ENCODE measurements at places on chromosomes 16 and 17.

DNA sequence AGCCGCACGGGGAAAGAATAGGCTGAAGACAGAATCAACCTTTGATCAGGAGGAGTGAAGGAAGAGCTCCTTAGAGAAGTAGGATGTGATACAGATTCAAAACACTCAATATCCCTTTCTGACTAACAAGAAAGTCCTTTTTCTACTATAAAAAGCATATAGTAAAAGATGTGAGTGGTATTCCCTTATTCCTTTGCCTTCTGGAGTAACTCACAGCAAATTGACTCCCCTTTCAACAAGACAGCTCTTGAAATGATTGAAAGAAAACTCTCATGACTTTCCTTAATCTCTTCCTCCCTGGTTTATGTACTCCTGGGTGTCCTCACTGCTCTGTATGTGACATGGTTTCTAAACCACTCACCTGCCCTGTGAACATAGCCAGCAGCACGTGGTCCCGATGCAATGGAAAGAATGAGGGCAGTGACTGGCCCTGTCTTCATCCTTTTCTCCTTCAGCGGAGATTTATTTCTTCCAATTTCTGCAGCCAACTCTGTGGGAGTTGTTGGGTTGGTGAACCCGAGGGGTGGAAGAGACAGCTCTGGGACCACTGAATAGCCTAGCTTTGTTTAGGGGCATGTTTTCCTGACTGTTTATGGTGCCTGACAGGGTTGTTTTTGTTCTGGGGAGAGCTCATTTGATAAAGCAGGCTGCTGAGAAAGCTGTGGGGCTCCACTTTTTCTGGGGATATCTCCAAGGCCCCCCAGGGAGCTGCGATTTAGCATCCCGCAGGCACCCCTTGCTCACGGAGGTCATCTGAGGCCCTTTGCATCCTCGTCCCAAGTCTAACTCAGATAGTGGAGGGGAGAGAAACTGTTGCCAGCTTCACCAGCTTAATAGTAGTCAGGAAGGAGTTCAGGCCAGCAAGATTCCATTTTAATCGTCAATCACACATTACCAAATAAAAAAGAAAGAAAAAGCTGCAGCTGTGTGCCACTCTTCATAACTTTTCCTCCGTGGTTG, 46.7 kb downstream of the MAP2K6 start:
- no peak for DNase-seq

GRCh38 chr17:36812762-36813161, 124.5 kb upstream of the LHX1 start:
- no peak for DNase-seq

- DNase-seq: no peak
Measured at GRCh38 chr16:14003074-14003570, 68.0 kb upstream of the MRTFB start.

DNA sequence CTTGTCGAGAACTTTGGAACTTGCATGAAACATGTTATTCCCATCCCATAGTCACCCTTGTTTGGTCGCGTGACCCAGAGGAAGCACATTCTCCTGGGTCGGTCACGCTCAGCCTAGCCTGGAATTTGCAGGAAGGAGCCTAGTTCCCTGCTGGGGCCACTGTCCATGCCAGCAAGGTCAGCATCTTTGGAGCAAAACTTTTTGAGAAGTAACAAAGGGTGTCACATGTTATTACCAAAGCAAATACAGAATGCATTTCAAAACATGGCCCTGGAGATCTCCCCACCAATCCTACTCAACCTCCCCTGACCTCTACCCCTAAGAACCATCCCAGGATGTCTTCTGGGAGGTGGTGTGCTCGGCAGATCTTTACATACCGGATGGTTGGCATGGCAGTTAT, 26.2 kb upstream of the IRF8 start:
- DNase-seq: no peak

- no peak for DNase-seq
Measured at GRCh38 chr16:57380671-57381462, 8.6 kb downstream of the CX3CL1 start.

DNA sequence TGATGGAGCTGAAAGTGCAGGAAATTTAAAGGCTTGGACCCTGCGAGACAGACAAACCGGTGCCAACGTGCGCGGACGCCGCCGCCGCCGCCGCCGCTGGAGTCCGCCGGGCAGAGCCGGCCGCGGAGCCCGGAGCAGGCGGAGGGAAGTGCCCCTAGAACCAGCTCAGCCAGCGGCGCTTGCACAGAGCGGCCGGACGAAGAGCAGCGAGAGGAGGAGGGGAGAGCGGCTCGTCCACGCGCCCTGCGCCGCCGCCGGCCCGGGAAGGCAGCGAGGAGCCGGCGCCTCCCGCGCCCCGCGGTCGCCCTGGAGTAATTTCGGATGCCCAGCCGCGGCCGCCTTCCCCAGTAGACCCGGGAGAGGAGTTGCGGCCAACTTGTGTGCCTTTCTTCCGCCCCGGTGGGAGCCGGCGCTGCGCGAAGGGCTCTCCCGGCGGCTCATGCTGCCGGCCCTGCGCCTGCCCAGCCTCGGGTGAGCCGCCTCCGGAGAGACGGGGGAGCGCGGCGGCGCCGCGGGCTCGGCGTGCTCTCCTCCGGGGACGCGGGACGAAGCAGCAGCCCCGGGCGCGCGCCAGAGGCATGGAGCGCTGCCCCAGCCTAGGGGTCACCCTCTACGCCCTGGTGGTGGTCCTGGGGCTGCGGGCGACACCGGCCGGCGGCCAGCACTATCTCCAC, at the start of gene NOG:
NOG (plus strand) TSS at position 54 of the 674 bp plus-strand sequence; CDS start at position 579, 525 bp downstream.
- DNase-seq: peak; percentile 26

DNA sequence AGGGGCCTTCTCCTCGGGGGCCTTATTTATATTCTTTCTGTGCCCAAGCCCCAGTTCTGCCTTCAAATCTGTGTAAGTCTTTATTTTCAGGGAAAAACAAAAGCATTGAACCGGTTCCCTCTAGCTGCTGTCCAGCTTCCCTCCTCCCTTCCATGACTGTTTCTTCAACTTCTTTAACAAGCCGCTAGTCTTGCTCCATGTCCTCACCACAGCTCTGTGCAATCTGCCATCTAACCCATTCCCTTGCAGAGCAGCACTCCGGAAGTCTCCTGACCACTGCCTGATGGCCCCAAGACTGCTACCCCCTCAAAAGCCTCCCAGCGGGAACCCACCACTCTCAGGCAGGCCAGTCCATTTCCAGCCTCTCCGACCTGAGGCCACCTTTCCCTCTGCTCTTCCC, 16.9 kb downstream of the EMC8 start:
- DNase-seq: no peak

GRCh38 chr17:76166168-76166567, 25.1 kb upstream of the FOXJ1 start:
- no peak for DNase-seq

- DNase-seq: peak; percentile 85
Measured at GRCh38 chr17:44326861-44327444, 2.3 kb upstream of the SLC25A39 start.

DNA sequence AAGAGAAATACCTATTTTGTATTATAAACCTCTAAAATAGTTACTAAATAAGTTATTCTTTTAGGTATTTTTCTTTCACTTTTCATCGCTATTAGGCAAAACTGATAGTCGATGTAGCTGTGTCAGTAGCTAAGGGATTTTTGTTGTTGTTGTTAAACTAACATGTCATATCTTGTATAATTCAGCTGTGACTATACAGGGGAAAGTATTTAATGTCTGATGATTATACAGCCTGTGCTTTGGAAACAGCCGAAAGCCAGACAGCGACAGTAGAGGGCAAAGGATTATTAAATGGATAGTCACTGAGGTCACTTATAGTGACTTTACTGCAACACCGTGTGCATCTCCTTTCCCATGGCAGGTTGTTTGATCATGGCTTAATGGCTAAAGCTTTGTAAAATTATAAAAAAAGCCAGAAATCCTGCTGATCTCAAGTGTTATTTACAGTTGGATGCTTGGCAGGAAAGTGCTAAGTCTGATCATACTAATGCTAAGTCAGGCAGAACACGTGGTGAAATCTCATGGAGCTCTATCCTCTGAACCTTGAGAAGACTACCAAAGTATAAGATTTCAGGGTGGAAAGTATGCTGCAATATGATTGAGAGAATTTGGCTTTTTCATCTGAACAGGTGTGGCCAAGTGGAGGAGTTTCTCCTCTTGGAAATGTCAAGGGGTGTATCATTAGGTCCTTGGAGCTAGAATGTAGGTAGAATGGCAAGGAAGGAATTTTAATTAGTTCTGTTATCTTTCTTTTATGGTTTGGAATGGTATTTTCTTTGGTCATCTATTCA, 88.4 kb downstream of the FTO start:
- no peak for DNase-seq

DNA sequence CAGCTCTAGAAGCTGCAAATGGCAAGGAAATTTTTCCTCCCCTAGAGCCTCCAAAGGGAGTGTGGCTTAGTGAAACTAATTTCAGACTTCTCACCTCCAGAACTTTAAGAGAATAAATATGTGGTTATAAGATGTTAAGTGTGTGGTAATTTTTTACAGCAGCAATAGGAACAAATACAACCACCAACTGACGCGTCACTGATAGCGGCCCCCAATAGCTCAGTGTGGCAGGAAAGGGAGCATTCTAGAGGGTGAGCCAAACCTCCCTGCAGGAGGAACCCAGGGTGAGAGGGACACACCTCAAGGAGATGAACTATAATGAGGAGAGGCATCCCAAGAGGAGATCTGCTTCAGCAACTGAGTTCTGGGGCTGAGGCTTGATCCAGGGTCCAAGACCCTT, 4.0 kb downstream of the CCL4 start:
- no peak for DNase-seq

GRCh38 chr17:20955427-20956323, 87.1 kb downstream of the USP22 start:
- DNase-seq: no peak
